ENCODE measurements at places on chromosomes 4 and X. TPM values are rescaled to one million over a fixed set of nuclear protein-coding genes. Genes with fewer than 3 reads are reported as not detected.

The ANTXR2 gene
- 271 TPM for total RNA-seq

The SPANXC gene
- not detected for total RNA-seq

The CCSER1 gene
- under 0.01 TPM for total RNA-seq

The GK2 gene
- total RNA-seq, result not detected

The IBSP gene
- total RNA-seq, result not detected

The PRKG2 gene
- 7.9 TPM for total RNA-seq

The TRPC5OS gene
- total RNA-seq, result not detected

The UGT2B11 gene
- not detected for total RNA-seq

The ADAMTS3 gene
- total RNA-seq, result 5.0 TPM

The TSR2 gene
- total RNA-seq, result 12.2 TPM

The NHS gene
- 11.6 TPM for total RNA-seq

The IRAK1 gene
- 80.5 TPM for total RNA-seq

The AMBN gene
- total RNA-seq, result not detected

The DSPP gene
- not detected for total RNA-seq

The MAGEE2 gene
- not detected for total RNA-seq

The TLR6 gene
- total RNA-seq, result 5.0 TPM

The ZDHHC15 gene
- 0.18 TPM for total RNA-seq

The ING2 gene
- total RNA-seq, result 21.2 TPM

The PRDM5 gene
- total RNA-seq, result 18.4 TPM

The TIGD2 gene
- total RNA-seq, result 7.0 TPM

The HSPA4L gene
- total RNA-seq, result 10.7 TPM

The POF1B gene
- not detected for total RNA-seq

The PPP4R3C gene
- total RNA-seq, result not detected

The NPY5R gene
- total RNA-seq, result not detected

The SLC7A11 gene
- total RNA-seq, result 21.8 TPM

The SRPX2 gene
- total RNA-seq, result 26.8 TPM

The ARHGAP36 gene
- total RNA-seq, result not detected

The NXF2 gene
- not detected for total RNA-seq

Measured in fibroblast of the aortic adventitia (primary cell).